ENCODE measurements at places on chromosomes 7 and 10. TPM values are rescaled to one million over a fixed set of nuclear protein-coding genes. Genes with fewer than 3 reads are reported as not detected.

STEAP4 gene
- not detected for total RNA-seq

MLXIPL gene
- total RNA-seq = not detected

FAM25A gene
- not detected for total RNA-seq

ITGB8 gene
- total RNA-seq = 1.3 TPM

CACNA2D1 gene
- total RNA-seq = not detected

MYL10 gene
- total RNA-seq = not detected

TMUB1 gene
- 73.1 TPM for total RNA-seq

NME8 gene
- total RNA-seq = not detected

SKIDA1 gene
- total RNA-seq = not detected
